GM23248 (cell line): ENCODE measurements at places on chromosomes 5 and 9.

DNA sequence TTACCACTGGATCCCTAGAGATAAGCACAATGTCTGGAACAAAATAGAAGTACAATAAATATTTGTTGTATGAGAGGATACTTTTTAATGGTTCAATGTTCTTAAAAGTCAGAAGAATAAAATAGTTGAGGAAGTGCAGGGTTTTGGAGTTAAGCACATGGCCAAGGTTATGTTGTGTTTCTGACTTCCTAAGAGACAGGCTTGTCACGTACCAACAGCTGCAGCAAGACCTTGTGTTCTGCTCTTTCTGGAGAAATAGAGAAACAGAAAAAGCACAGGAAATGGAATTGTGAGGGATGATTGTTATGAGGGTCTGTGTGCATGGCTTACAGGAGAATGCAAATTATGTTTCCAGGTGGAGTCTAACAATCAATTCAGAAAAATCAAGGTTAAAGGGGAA lies 12.9 kb downstream of the CARTPT start:
- no peak for DNase-seq

DNA sequence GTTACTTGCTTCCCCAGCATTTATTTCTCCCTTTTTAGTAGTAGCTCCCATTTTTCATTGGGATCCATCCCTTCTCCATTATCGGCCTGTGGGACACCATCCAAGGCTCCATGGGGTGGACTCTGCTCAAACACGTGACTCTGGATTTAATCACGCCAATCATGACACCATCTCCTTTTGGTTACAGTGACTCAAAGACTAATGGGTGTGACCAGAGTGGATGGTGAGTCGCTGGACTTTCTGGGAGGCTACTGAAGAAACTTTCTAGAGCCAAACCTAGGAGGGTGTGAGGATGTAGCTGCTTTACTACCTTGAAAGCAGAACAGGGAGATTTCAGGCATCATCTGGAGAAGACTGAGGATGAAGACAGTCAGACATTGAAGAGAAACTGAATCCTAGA lies 93.1 kb downstream of the PJA2 start:
- peak; percentile 60 for DNase-seq

- DNase-seq = peak; percentile 32
Observed at GRCh38 chr9:108022246-108022935, 532.8 kb upstream of the KLF4 start.

- DNase-seq = no peak
Observed at GRCh38 chr5:104345222-104346016, 782.8 kb upstream of the NUDT12 start.

GRCh38 chr9:109969011-109969410 lies 189.0 kb downstream of the PALM2AKAP2 start:
- peak; percentile 17 for DNase-seq

DNA sequence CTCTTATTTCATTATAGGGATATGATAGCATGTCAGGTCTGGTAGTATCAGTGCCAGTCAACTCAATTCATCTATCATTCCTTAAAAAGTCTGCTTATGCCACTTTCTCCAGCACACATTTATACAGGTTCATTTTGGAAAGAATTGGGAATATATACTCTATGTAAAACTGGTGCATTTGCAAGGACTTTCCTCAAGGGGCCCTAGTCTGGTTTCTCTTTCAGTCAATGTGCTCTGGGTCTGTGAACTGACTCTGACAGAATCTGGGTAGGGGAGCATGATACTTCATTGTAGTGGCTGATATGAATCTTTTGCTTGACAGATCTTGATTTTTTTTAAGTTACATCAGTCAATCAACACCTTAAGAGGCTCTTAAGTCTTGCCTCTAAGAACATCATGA lies 313.9 kb downstream of the HTR1A start:
- DNase-seq = no peak

DNA sequence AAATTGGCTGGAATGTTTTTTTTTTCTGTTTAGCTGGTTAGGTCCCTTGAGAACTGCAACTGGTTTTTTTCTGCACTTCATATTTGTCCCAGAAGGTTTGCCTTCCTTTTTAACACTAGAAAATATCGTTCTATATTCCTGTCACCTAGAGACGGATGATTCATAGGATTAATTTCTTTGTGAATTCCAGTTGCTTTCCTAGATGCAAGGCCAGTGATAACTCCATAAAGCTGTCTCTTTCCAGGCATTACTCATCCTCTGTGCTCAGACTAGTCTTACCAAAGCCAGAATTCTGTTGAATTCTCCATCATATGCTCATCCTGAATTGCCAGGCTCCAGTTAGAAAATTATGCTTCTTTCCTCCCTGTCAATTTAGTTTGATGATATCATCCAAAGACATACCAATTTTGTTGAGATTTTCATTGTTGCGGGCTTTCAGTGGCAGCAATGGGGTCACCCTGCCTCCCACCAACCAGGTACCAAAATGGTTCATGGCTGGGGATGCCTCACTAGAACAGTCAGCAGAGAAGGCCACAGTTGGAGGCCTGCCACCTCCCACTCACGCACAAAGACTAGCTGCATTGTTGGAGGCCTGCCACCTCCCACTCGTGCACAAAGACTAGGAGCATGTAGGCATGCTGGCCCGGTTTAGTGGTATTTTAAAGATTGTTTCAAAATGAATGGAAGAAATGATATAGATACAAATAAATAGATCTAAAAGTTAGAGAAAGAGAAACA lies 8.5 kb downstream of the BAAT start:
- peak; percentile 95 for DNase-seq

DNA sequence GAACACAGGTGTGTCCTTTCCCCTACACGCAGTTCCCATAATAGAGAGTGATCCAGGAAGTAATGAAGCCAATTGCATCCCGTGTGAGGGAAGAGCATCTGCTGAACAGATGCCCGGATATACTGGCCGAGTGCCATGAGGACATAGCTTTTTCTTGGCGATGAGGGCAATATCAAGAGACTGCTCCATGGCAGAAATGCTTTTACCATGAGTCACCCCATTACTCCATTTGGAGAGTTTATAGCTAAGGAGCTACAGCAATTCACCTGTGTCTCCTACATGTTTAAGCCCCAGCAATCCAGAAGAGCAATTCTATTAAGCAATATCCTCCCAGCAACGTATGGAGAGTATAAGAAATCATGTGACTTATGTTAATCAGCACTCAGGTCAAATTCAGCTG lies 222.0 kb upstream of the KLF4 start:
- DNase-seq = peak; percentile 85
